ENCODE measurements at places on chromosomes 4 and X. TPM values are rescaled to one million over a fixed set of nuclear protein-coding genes. Genes with fewer than 3 reads are reported as not detected.

Gene RPS6KA3
- 42.4 TPM for total RNA-seq

Gene NPNT
- total RNA-seq = not detected

Gene TLR2
- 0.23 TPM for total RNA-seq

Gene NONO
- total RNA-seq = 255 TPM

Gene MAGEC1
- total RNA-seq = not detected

Gene F11
- not detected for total RNA-seq

Gene FRMPD4
- not detected for total RNA-seq

Gene CABS1
- total RNA-seq = not detected

Gene MAGIX
- total RNA-seq = 0.84 TPM

Gene EPHA5
- total RNA-seq = 0.12 TPM

Gene ABCG2
- total RNA-seq = 0.12 TPM

Gene HEPH
- total RNA-seq = 0.40 TPM

Gene SSX2
- not detected for total RNA-seq

Gene TMEM192
- total RNA-seq = 26.6 TPM

Gene FANCB
- 2.7 TPM for total RNA-seq

Gene CXCL3
- total RNA-seq = 9.8 TPM

Gene SPANXA1
- not detected for total RNA-seq

Gene HPRT1
- total RNA-seq = 48.4 TPM

Gene PPA2
- total RNA-seq = 116 TPM

Gene GLRA2
- total RNA-seq = not detected

Gene STOX2
- 1.1 TPM for total RNA-seq

Gene LARP1B
- total RNA-seq = 56.1 TPM

Gene TMEM35A
- not detected for total RNA-seq

Gene SUPT20HL1
- not detected for total RNA-seq

Gene FHIP1A
- total RNA-seq = 19.8 TPM

Gene ZNF595
- 38.3 TPM for total RNA-seq

Measured in MCF 10A (cell line).